ENCODE measurements at places on chromosomes 5 and 9. TPM values are rescaled to one million over a fixed set of nuclear protein-coding genes. Genes with fewer than 3 reads are reported as not detected.

The SLC36A3 gene
- not detected for total RNA-seq

The LECT2 gene
- not detected for total RNA-seq

The TERT gene
- 10.1 TPM for total RNA-seq

The ARL14EPL gene
- total RNA-seq: not detected

The IL4 gene
- total RNA-seq: 20.5 TPM

Measured in activated CD4-positive, alpha-beta T cell treated with anti-CD3 and anti-CD28 coated beads, Interleukin-2, amount 10 ng/mL, durations not matched to agents 24 days and 14 days (primary cell).